NCI-H1417 (cell line): ENCODE measurements at places on chromosomes 12 and 14.

GRCh38 chr14:94685166-94685581 lies 73.0 kb downstream of the SERPINA3 start:
- DNase-seq, result no peak

DNA sequence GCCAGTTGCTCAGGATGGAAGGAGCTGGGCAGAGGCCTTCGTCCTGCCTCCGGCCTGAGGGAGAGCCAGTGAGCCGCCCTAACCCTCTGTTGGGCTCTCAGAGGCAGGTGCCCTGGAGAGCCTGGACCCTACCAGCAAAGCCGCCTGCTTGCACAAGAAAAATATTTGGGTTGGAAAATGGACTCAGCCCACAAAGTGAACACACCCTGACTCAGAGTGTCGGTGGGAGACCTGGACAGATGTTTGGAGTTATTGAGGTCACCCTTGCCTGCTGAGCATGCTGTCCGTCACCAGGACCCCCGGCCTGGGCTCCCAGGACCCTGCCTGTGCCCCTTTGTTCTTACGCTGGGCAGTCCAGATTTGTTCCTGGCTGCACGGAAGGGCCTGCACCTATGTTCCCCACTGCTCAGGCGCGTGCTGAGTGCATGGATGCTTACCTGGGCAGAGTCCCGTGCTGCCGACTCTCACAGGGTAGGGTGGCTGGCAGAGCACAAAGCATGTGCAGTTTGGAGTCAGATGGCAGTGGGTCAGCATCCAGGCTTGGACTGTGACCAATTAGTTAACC lies 22.4 kb downstream of the FAM181A start:
- no peak for DNase-seq

- DNase-seq, result no peak
Measured at GRCh38 chr14:61527325-61528100, 167.8 kb upstream of the HIF1A start.

- DNase-seq, result no peak
Measured at GRCh38 chr12:72570601-72571000, 298.4 kb downstream of the TRHDE start.

GRCh38 chr14:81324011-81324410 lies 76.1 kb downstream of the STON2 start:
- DNase-seq, result peak; percentile 80

DNA sequence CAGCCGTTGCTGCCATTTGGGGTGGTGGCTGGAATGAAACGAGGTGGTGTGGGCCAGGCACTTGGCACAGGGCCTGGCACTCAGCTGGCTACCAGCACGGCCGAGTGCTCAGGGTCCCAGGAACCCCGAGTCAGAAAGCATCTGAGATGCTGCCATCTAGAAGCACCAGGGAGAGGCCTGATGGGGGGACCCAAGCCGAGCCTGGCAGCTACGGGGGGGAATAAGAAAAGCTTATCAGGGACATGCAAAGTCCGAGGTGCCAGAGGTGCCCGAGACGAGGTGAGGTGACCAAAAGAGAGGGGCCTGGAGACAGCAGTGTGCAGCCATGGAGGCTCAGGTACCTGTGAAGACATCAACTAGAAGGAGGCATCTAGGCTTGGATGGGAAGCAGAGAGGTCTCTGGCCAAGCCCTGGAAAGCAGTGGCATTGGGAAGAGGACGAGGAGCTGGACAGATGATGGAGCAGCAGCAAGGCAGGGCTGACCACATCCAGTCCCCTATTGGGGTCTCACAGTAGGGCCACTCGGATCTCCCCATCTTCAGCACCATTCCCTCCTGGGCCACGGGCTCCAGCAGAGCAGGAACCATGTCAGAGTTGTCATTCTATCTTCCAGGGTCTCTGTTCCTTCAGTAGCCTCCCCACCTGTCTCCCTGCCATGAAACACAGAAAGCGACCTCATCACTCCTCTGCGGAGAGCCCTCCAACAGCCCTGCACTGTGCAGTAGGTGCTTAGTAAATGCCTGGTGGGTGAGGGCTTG lies 59.3 kb upstream of the DIO3 start:
- DNase-seq, result no peak

DNA sequence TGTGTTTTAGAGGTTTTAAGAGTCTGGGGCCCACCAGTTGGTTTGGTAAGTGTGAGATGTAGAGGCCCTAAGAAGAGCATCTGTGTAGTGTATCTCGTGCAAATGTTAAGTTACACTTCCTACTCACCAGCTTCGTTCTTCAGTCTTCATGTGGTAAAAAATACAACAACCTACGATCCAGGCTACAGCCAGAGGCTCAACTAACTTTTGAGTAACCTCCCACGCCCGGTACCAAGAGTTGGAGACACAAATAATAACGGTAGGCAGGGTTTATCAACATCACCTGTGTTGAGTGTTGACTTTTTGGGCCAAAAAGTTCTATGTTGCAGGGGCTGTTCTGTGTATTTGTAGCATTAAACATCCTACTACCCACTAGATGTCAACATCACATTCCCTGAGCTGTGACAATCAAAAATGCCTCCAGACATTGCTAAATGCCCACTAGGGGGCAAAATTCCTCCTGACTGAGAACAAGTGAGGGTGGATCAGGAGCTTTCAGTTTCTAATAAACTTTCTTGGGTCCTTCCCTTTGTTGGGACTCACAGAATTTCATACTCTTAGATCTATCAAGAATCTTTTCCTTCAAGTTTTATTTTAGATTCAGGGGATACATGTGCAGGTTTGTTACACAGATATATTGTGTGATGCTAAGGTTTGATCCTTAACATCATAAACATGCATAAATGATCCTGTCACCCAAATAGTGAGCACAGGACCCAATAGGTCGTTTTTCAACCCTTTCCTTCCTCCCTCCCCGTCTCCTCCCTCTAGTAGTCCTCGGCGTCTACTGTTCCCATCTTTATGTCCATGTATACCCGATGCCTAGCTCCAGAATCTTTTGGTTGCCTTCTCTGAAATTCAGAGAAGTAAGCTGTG lies 94.7 kb downstream of the SLC2A13 start:
- peak; percentile 64 for DNase-seq

DNA sequence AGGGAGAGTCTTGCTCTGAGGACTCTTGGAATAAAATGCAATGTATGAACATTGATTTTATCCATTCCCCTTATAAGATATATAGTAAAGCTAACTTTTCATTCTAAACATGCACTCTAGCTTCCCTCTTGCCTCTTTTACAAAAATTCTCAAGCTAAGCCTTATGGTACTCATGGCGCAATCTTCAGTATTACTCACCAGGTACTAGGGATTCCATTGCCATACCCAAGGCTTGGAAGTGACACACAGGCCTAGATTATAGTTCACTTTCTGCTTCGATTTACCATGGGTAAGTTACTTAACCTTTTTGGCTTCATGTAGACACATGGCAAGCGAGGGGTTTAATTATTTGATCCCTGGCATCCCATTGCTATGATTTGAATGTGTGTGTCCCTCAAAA lies 331.5 kb downstream of the LRIG3 start:
- no peak for DNase-seq

DNA sequence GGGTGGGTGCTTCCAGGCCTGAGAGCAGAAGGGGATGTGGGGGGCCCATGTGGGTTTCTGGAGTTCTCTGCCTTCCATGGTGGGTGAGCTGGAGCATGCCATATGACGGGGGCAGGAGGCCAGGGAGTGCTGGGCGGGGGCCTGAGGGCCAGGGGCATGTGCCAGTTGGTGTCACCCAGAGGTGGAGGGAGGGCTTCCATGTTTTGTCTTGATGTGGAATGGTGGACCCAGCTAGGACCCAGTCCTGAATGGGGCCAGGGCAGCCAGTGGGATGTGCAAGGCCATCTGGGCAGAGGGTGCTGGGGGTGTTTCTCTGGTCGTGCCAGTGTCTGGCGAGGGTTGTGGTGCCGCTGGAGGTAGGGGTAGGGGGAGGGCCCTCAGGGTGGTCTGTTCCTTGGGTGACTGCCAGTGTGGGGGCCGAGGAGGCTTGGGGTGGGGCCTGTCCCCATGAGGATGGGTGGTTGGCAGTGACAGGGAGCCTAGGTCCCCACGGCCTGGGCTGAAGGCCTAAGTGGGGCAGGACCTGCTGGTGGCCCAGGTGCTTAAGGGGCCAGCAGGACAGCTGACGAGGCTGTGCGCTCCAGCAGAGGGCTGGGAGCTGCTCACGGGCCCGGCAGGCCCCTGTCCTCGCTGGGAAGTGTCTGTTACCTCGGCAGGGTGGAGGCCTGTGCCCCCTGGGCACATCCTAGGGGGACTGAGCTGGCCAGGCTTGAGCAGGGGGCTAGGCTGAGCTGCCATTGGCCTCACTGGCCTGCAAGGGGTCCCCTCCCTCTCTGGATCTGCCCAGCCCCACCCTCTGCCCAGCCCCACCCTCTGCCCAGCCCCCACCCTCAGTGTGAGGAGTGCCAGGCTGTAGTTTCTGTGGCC lies 26.8 kb downstream of the CEP170B start:
- DNase-seq, result no peak

GRCh38 chr14:24167469-24168114 lies 4.3 kb upstream of the REC8 start:
- DNase-seq, result no peak

GRCh38 chr14:68487805-68488590 lies 304.9 kb downstream of the ZFP36L1 start:
- DNase-seq, result no peak

DNA sequence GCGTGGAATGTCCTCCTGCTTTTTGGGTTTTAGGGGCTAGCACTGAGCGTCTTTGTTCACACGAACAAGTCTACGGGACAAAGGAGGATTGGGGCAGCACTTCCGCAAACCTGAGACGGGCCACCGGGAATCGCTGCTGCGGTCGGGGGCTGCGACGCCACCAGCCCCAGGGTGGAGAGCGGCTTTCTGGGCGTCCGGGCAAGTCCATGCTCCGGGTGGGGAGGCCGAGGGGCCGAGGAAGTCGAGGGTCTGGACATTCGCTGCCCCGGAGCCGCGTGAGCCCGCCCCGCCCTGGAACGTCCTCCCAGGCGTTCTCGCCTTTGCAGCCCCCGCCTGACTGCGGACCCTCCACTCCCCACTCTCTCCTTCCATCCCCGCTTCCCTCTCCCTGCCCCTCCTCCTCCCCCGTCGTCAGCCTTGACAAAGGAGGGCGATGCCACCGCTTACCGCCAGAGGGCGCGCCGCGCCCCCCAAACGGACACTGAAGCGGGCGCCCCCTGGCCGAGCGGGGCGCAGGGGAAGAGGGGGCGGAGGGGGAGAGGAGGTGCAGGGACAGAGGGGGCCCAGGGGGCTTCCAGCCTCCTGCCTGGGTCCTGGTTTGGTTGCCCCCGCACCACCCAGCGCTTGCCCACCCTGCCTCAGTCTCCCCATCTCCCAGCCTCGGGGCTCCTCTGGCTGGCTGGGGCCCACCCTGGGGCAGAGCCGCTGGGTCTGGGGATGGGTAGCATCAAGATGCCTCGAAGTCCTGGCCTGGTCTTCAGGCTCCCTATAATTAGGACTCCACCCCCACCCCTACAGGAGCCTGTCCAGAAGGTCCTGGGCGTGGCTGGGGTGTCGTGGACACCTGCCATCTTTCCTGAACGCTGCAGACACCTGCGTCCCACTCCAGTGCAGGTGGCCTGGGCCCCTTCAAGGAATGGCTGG lies 39.1 kb upstream of the INF2 start:
- DNase-seq, result peak; percentile 72

GRCh38 chr12:132529906-132530305 lies 40.0 kb downstream of the FBRSL1 start:
- no peak for DNase-seq

GRCh38 chr12:132686825-132687210 lies 324 bp downstream of the POLE start:
- peak; percentile 53 for DNase-seq

- DNase-seq, result no peak
Measured at GRCh38 chr12:66194122-66194521, 5.1 kb downstream of the IRAK3 start.

DNA sequence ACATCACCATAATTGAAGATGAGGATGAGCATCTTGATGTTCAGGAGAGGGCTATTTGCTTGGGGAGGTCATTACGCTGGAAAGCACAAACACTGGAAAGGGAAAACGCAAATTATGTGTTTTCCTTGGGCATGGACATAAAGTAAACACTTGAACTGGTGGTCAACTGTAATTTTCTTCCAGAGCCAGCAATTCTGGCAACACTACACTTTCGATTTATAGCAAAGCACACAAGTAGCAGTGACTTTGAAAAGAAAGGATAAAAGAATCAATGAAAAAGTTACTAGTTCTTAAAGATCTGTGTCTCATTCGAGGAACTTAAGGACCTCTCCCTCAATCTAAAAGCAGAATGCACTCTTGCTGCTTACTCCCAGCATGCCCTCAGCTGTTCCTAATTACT lies 2.2 kb downstream of the CLEC14A start:
- DNase-seq, result no peak

GRCh38 chr12:75579552-75579951 lies 68.1 kb upstream of the KRR1 start:
- DNase-seq, result no peak
